ENCODE measurements at places on chromosomes 6 and 20. TPM values are rescaled to one million over a fixed set of nuclear protein-coding genes. Genes with fewer than 3 reads are reported as not detected.

- H3K27ac ChIP-seq: peak overlapping the region; percentile 93
- H3K36me3 ChIP-seq: no peaks in the 10 kb centered on the region
These were observed 529.6 kb upstream of the RNF217 start for GRCh38 chr6:124432620-124433019.

Gene ADAM33
- not detected for total RNA-seq

DNA sequence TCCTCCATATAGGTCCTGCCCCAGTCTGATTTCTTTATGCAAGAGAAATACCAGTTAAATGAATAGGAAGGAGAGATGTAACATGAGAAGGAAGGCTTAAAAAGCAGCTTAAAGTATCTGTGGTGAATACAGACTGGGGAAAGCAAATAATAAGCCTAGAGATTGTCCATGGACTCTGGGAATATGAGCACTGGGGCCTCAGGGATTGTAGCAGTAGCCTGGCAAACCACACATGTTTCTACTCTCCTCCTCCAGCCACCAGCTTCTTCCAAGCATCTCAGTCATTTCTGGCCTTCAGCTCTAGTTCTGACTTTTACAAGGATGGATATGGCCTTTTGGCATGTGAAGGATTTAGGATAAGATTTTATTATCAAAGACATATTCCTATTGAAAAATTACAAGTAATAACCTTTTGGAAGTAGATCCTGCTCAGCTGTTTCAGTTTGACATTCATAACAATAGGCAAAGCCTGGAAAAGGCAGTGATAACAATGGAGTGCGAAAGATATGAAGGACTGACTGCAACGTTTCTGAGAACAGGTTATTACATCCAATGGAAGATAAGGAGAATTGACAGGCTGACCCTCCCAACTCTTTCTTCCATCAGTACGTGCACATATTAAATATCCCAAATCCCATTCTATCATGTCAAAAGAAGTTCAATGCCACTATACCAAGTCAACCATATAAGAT lies 41.6 kb downstream of the CYP39A1 start:
- H3K27ac ChIP-seq: no peak overlapping the region
- H3K36me3 ChIP-seq: peaks cover 5% of the 10 kb centered on the region

DNA sequence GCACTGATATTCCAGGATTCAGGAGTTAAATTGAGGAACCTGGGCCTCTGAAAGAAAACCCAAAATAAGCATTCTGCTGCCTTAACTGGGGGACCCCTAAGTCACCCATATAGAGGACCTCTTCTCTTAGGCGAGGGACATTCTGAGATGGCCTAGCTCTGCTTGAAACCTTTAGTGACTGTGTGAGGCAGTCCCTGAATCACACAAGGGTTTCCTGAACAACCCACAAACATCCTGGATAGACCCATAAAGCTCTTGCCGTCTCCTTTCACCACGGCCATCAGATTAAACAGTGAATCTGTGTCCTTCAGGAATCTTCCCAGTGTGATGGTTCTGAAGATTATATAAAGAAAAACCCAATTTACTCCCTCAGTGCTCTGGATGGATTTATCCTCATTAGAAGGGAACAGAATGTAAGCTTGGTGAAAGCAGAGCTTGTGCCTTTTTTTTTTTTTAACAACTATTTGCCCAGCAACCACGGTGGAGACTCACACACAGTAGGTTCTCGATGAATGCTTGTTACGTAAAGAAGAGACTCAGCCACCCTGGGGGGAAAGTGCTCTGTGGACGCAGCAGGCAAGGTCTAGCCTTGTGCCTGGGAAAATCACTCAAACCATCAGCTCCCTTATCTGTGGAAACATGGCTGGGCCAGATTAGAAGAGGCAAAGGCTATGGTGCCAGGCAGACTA lies 39.1 kb upstream of the SIRPG start:
- H3K4me1 ChIP-seq: peaks cover 8% of the 10 kb centered on the region
- H3K27ac ChIP-seq: no peak overlapping the region
- no peak for DNase-seq
- no peaks in the 10 kb centered on the region for H3K36me3 ChIP-seq
- no peak overlapping the region for H3K4me3 ChIP-seq
- H3K27me3 ChIP-seq: peaks cover 25% of the 10 kb centered on the region

DNA sequence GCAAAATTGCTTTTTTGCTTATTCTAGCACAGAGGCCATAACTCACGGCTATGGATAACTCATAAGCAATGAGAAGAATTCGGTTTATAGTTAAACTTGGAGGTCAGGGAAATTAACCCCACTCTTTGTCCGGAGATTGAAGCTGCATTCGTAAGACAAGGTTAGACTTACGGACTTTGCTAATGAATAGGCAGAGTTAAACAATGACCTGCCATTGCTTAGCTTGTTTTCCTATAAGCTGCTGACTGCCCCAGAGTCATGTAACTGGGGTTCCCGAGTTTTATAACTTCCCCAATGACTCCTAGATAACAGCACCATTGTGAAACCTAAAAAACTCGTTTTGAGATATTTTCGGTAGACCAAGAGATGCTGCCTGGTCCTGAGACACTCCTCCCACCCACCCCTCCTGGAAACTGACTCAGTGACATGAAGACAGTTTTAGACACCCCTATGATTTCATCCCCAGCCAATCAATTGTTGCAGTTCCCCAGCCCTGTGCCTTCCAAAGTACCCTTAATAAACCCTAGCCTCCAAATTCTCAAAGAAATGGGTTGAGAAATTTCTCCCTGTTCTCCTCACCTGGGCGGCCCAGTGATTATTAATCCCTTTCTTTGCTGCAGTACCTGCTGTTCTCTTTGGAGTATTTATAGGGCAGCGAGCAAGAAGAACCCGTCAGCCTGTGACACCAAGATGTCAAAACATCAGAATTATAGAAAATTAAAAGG lies 33.1 kb upstream of the MCUR1 start:
- DNase-seq: no peak
- H3K4me1 ChIP-seq: no peaks in the 10 kb centered on the region
- no peak overlapping the region for H3K4me3 ChIP-seq
- H3K36me3 ChIP-seq: no peaks in the 10 kb centered on the region

Gene NRN1
- not detected for total RNA-seq

Gene SYNCRIP
- 161 TPM for total RNA-seq

DNA sequence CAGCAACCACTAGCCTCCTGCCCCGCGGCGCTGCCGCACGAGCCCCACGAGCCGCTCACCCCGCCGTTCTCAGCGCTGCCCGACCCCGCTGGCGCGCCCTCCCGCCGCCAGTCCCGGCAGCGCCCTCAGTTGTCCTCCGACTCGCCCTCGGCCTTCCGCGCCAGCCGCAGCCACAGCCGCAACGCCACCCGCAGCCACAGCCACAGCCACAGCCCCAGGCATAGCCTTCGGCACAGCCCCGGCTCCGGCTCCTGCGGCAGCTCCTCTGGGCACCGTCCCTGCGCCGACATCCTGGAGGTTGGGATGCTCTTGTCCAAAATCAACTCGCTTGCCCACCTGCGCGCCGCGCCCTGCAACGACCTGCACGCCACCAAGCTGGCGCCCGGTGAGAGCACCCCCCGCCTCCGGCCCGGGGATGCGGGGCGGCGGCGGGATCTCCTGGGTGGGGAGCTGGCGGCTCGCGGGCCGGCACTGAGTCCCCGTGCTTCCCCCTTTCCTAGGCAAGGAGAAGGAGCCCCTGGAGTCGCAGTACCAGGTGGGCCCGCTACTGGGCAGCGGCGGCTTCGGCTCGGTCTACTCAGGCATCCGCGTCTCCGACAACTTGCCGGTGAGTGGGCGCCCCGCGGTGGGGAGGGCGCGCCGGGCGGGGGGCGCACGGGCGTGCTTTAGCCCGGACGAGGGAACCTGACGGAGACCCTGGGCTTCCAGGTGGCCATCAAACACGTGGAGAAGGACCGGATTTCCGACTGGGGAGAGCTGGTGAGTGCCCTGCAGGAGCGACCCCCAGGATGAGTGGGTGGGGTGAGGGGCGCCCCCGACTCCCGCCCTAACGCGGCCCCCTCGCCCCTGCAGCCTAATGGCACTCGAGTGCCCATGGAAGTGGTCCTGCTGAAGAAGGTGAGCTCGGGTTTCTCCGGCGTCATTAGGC lies 585 bp downstream of the PIM1 start:
- DNase-seq: peak; percentile 43
- H3K27ac ChIP-seq: no peak overlapping the region
- no peaks in the 10 kb centered on the region for H3K27me3 ChIP-seq
- H3K4me1 ChIP-seq: peaks cover 10% of the 10 kb centered on the region
- H3K4me3 ChIP-seq: peak overlapping the region; percentile 81

GRCh38 chr20:36010076-36010475 lies 41.7 kb downstream of the CNBD2 start:
- H3K27ac ChIP-seq: no peak overlapping the region
- no peaks in the 10 kb centered on the region for H3K4me1 ChIP-seq
- no peak for DNase-seq
- H3K4me3 ChIP-seq: no peak overlapping the region

Gene TREM2
- 0.63 TPM for total RNA-seq

DNA sequence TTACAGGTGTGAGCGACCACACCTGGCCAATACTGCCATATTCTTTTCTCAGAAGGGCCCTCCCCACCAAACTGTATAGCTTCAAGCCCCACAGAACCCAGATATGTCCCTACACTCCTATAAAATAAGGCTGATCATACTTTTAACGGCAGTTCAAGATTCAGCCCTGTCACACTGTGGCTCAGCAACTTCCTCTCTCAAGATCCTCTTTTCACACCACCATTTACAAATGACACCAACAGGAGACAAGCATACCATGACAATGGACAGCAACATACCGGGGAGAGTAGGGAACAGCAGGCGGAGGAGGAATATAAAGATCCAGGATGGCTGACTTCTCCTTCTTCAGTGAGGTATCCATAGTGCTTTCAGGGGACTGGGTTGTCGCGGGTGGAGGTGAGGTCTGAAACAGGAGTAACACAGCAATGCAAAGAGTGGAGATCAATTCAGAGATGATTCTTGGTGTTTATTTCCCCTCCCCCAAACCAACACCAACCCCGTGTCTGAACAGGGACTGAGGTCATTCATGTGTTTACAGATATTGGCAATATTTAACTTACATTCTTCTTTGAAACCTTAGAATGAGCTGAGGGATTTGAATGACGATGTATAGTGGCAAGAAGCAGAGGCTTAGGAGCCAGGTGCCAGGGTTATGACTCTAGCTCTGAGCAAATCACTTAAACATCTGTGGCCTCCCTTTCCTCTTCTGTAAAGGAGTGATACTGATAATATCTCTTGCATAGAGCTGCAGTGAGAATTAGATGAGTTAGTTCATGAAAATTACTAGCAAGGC lies 57.6 kb upstream of the IPCEF1 start:
- no peak overlapping the region for H3K4me3 ChIP-seq
- DNase-seq: no peak
- H3K27ac ChIP-seq: no peak overlapping the region
- H3K27me3 ChIP-seq: no peaks in the 10 kb centered on the region
- H3K4me1 ChIP-seq: peaks cover 19% of the 10 kb centered on the region
- peaks cover 5% of the 10 kb centered on the region for H3K36me3 ChIP-seq

GRCh38 chr6:42817907-42818306 lies 36.1 kb downstream of the BICRAL start:
- H3K4me1 ChIP-seq: peaks cover 10% of the 10 kb centered on the region
- no peaks in the 10 kb centered on the region for H3K27me3 ChIP-seq
- H3K36me3 ChIP-seq: peaks cover 10% of the 10 kb centered on the region
- DNase-seq: no peak
- H3K4me3 ChIP-seq: no peak overlapping the region

GRCh38 chr6:99024089-99024488 lies 76.3 kb upstream of the FBXL4 start:
- H3K4me1 ChIP-seq: peaks cover 9% of the 10 kb centered on the region
- H3K36me3 ChIP-seq: no peaks in the 10 kb centered on the region
- no peaks in the 10 kb centered on the region for H3K27me3 ChIP-seq
- H3K27ac ChIP-seq: no peak overlapping the region
- DNase-seq: no peak
- no peak overlapping the region for H3K4me3 ChIP-seq

DNA sequence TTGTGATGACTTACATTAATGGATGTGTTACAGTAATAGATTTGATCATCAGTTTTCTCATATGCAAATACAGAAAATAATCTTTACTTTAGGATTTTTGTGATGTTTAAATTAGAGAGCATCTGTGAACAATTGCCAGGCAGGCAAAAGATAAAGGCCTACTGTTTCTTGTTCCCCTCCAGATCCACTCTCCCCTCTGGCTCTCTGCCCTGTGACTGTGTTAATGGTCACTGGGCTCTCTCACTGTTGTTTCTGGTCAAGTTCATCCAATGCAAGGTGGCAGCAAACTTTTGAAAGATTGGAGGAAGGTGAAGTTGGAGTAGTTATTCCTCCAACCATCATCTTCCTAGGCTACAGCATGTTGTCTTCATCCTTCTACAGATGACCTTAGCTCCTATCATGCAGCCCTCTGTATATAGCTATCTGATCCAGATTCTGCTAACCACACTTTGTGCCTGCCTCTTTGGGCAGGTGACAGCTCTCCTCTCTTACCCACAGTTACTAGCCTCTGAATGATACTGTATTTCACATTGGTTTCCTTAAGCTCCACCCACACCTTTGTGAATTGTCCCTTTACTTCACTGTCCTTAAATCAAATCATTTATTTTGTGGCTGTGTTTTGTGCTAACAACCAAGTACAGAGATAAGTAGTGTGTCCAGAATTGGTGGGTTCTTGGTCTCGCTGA lies 48.9 kb upstream of the ARG1 start:
- DNase-seq: no peak
- H3K4me1 ChIP-seq: no peaks in the 10 kb centered on the region
- H3K27ac ChIP-seq: no peak overlapping the region
- H3K4me3 ChIP-seq: no peak overlapping the region

Measured in MCF 10A (cell line).